ENCODE measurements at places on chromosomes 11 and 22. TPM values are rescaled to one million over a fixed set of nuclear protein-coding genes. Genes with fewer than 3 reads are reported as not detected.

DNA sequence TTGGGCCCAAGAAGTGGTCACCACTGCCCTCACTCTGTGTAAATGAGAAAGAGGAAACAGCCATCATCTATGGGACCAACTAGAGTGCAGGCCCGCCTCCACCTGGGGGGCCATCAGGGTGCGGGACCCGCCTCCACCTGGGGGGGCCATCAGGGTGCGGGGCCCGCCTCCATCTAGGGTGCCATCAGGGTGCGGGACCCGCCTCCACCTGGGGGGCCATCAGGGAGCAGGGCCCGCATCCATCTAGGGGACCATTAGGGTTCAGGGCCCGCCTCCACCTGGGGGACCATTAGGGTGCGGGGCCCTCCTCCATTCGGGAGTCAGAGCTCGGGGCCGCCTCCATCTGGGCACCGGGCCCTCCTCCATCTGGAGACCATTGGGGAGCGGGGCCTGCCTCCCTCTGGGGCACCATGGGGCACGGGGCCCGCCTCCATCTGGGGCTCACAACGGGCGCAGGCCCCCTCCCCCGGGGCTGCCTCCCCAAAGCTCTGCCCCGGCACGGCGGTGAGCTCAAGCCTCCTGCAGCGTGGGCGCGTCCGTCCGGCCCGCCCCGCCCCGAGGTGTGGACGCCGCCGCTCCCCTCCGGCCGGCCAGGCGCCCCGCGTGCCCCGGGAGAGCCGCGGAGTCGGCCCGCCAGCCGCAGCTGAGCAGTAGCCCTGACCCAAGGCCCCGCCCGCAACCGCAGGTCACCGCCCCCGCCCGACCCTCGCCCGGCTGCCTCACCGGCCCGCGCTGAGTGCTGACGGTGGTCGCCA lies 512 bp downstream of the TOLLIP start:
- DNase-seq, result no peak

DNA sequence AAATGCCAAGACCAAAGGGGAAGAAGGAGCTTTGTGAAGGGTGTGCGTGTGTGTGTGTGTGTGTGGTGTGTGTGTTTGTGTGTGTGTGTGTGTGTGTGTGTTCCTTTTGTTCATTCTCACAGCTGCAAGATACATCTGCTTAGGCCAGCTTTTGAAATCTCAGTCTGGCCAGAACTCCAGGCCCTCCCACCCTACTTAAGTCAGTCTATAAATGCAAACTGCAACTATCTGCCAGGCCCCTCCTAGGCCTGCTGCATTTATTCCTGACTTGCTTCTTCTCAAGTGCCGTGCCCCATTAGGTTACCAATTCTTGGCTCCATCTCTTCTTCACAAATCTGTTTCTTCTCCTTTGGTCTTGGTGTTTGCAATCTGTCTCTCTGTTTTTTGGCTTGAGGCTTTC lies 21.6 kb upstream of the RIC3 start:
- DNase-seq, result no peak

- no peak for DNase-seq
These were observed 17.5 kb downstream of the GLB1L2 start for GRCh38 chr11:134349109-134349801.

- no peak for DNase-seq
These were observed 188.4 kb downstream of the ADAMTS15 start for GRCh38 chr11:130636722-130637464.

- no peak for DNase-seq
These were observed 2.6 kb downstream of the KCNC1 start for GRCh38 chr11:17736930-17737817.

- DNase-seq, result no peak
These were observed 66.9 kb downstream of the TBC1D22A start for GRCh38 chr22:46829117-46829891.

DNA sequence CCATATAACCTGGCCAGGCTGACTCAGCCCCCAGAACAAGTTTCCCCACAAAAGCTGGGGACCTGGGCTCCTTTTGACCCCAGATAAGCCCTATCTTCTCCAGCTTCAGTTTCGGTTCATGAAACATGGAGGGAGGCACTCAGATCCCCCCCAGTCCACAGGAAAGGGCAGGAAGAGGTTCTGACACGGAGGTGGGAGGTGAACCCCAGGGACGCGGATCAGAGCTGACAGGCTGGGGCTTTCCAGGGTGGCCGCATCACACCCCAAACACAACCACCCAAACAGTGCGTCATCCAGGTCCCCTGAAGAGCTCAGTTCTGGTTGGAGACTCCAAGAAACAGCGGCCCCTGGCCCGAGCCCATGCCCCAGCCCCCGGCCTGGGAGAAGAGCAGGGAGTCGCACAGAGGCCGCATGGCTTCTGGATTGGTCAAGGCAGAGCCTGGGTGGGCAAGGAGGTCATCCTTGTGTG lies 44.3 kb upstream of the A4GALT start:
- no peak for DNase-seq

- no peak for DNase-seq
These were observed 773 bp downstream of the MIAT start for GRCh38 chr22:26658161-26658560.

GRCh38 chr11:115660030-115660805 lies 156.0 kb upstream of the CADM1 start:
- no peak for DNase-seq

DNA sequence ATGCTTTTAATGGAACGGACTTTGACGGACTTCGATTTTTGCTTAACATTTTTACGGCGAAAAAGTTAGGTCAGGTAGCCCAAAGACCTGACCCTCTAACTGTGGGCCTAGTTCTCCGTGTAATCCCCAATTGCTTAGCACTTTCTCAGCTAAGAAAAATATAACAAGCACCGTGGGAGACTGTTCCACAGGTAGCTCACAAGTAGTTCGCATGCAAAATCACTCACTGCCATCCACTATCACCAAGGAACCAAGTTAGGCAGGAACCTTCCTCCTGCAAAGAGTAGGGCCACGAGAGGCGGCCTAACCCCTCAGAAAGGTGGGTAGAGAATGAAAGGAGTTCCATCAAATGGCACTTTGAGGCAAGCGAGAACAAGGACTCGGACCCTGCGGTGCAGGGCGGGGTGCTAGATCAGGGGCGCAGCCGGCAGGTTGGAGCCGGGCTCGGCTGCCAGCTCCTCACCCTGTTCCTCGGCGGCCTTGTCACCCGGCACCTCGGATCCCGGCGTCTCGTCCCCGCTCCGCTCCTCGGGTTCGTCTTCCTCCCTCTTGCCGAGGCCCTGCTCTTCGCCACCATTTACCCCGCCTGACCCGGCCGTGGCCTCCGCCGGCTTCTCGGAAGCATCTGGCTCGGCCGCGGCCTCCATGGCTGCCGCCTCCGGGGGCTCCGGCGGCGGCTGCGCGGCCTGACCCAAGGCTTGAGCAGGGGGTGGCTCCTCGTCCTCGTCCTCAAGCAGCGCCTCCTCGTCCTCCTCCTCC lies 922 bp downstream of the HNRNPUL2 start:
- DNase-seq, result no peak

DNA sequence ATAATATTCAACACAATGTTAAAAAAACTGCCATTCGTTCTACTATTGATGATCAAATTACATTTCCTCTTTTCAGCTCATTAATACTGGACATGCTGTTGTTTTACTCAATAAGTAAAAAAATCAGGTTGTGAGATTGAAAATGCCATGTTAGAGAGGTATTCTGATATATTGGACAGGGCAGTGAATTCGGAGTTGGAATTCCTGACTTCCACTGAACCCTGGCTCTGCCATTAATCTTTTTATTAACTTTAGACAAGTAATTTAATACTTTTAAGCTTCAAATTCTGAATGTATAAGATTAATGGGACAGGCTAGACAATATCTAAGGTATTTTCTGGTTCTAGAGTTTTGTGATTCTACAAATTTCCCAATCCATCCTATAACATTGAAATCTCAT lies 12.2 kb upstream of the NOX4 start:
- no peak for DNase-seq

DNA sequence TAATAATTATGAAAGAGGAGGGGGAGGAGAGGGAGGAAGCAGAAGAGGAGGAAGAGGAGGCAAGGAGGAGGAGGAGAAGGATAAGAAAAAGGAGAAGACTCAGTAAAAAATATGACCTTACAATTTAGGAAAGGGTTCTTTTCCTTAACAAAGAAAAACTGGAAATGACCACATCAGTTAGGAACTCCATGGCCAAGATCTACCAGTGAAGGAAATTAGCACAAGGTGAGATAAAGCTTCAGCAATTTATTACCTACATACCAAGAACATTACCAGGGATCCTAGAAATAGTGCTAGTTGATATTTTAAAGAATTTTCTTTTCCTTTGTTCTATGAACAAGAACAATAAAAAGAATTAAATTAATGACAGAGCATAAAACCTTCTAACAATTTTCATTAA lies 172.7 kb downstream of the LRRC4C start:
- DNase-seq, result no peak

GRCh38 chr11:134017511-134018430 lies 51.1 kb upstream of the JAM3 start:
- DNase-seq, result no peak

GRCh38 chr22:48416396-48417224 lies 1411.1 kb downstream of the BRD1 start:
- no peak for DNase-seq

GRCh38 chr11:25449091-25449490 lies 882.8 kb upstream of the ANO3 start:
- DNase-seq, result no peak

- DNase-seq, result no peak
These were observed 109.9 kb downstream of the NAV2 start for GRCh38 chr11:19822531-19822930.

- peak; percentile 30 for DNase-seq
These were observed 30.7 kb upstream of the ARFGAP3 start for GRCh38 chr22:42887523-42888507.

GRCh38 chr11:112882494-112883381 lies 78.5 kb upstream of the NCAM1 start:
- DNase-seq, result peak; percentile 33

DNA sequence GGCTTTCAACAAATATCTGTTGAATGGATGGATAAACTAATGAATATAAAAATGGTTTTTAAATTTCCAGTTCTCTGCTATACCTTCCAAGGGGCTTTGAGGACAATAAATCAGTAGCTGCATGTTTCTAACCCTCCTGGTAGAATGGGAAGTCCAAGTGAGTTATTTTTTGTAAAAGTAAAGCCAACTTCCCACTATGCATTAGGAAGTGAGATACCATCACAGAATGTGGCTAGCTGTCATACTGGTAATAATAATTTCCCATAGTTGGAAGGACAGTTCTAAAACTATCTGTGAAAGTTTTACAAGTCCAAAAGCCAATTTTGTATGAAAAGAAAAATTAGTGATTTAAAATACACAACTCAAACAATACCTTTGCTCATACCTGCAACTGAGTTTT lies 50.0 kb downstream of the TMEM123 start:
- no peak for DNase-seq

- no peak for DNase-seq
These were observed 94.1 kb downstream of the MICAL2 start for GRCh38 chr11:12204506-12204905.

DNA sequence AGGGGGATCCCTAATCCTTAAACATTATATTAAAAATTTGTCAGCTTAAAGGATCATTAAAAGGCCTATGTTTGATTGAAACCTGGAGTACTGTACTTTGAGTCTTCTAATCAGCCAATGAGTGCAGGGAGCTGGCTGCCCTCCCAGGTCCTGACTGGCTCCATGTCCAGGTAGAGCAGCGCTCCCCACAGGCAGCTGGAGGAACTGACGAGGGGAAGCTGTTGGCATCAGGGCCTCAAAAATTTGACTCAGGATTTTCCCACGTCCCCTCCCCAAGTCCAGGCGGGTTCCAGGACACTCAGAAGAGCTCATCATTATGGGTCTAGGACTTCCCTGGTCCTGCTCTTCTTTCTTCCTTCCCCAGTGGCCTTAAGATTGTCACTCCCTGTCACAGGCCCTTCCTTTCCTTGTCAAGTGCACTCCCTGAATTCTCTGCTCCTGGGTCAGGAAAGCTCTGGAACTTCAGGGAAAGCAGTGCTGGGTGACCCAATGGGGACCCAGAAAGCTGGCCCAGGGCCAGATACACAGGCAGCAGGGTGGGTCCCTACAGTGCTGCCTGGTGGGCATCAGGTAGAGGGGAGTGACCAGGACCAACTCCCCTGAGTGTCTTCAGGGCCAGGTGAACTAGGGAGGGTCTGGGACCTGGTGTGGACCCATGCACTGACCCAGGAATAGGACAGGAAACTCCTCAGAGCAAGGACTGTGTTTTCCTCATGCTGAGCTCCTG lies 65.5 kb downstream of the GGTLC2 start:
- DNase-seq, result no peak

- DNase-seq, result peak; percentile 50
These were observed 33.6 kb downstream of the TMEM184B start for GRCh38 chr22:38239101-38239761.

DNA sequence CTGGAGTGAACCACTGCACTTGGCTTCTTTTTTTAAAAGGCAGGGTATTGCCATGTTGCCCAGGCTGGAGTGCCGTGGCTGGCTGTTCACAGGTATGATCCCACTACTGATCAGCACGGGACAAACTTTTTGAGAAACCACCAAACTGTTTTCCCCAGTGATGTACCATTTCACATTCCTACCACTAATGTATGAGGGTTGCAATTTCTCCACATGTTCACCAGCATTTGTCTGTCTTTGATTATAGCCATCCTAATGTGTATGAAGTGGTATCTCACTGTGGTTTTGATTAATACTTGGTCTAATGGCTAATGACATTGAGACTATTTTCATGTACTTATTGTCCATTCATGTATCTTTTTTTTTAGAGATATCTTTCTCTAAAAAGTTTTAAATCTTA lies 41.5 kb upstream of the EP300 start:
- no peak for DNase-seq

GRCh38 chr11:21412652-21413383 lies 743.4 kb downstream of the NELL1 start:
- no peak for DNase-seq

- no peak for DNase-seq
These were observed 3.4 kb downstream of the CAPN1 start for GRCh38 chr11:65185171-65185570.

GRCh38 chr22:31102441-31103081 lies 4.8 kb downstream of the SELENOM start:
- peak; percentile 86 for DNase-seq

GRCh38 chr11:58562375-58562800 lies 13.3 kb downstream of the LPXN start:
- DNase-seq, result no peak

The OR8A1 gene
- polyA plus RNA-seq, result not detected

The SNX15 gene
- 16.7 TPM for polyA plus RNA-seq

The LYVE1 gene
- polyA plus RNA-seq, result 12.6 TPM

The MAJIN gene
- not detected for polyA plus RNA-seq

The SLC25A17 gene
- polyA plus RNA-seq, result 3.7 TPM

The OR5P2 gene
- polyA plus RNA-seq, result not detected

The UCP2 gene
- 9.9 TPM for polyA plus RNA-seq

The CNGA4 gene
- 0.16 TPM for polyA plus RNA-seq

The MS4A2 gene
- polyA plus RNA-seq, result 0.09 TPM
